ENCODE measurements at places on chromosomes 11 and 22.
A peak's percentile ranks its signal among the peaks of the same experiment; 100 is the strongest.

- DNase-seq = peak; percentile 28
Observed at GRCh38 chr22:41557401-41558240, 3.2 kb upstream of the CSDC2 start.

GRCh38 chr11:85732965-85733364, 47.0 kb upstream of the CCDC89 start:
- DNase-seq = no peak

DNA sequence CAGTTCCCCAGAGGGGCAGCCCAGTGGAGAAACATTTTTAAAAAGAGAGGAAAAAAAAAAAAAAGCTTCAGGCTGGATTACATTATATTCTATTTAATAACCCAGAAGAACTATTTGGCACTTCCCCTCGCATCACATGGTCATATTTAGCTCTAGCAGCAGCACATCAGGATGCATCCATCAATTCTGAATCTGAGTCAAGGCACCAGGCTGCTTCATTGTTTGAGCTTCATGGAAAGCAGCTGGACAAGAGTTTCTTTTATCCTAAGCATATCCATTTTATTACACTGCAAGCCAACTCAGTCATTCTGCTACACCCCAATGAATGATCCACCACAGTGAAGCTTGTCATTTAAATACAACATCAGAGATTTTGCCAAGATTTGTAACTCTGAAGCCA, 10.0 kb downstream of the SPTY2D1 start:
- no peak for DNase-seq

DNA sequence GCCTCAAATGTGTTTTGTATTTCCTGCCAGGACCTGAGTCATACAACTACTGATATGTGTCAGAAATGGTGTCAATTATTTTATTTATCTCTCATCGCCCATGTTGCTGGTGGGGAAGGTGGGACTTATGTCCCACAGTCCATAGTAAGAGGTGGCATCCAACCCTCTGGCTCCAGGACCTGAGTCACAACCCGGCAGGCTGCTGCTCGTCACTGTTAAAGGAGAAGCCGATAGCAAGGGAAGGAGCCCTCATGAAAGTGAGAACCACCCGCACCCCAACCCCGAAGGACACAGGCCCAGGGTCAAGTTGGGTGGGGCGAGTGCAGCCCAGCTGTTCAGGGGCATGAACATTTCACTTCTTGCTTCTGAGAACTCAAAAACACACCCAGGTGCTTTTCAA, 33.1 kb upstream of the TP53I11 start:
- DNase-seq = no peak

DNA sequence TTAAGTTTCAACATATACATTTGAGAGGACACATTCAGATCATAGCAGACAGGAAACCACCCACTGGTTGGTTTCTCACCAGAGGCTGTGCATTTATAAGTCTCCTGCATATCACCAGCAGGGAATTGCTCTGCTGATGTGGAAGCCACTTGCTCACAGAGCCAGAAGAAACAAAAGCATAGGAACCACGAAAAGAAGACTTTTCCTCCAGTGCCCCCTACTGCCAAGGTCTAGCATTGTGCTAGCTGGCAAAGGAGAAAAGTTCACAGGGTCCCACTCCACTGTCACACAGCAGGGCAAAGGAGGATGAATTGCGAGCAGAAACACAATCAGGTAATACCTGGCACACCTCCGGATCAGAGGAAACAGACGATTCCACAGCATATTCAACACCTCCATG, 28.9 kb upstream of the ISX start:
- DNase-seq = peak; percentile 11

DNA sequence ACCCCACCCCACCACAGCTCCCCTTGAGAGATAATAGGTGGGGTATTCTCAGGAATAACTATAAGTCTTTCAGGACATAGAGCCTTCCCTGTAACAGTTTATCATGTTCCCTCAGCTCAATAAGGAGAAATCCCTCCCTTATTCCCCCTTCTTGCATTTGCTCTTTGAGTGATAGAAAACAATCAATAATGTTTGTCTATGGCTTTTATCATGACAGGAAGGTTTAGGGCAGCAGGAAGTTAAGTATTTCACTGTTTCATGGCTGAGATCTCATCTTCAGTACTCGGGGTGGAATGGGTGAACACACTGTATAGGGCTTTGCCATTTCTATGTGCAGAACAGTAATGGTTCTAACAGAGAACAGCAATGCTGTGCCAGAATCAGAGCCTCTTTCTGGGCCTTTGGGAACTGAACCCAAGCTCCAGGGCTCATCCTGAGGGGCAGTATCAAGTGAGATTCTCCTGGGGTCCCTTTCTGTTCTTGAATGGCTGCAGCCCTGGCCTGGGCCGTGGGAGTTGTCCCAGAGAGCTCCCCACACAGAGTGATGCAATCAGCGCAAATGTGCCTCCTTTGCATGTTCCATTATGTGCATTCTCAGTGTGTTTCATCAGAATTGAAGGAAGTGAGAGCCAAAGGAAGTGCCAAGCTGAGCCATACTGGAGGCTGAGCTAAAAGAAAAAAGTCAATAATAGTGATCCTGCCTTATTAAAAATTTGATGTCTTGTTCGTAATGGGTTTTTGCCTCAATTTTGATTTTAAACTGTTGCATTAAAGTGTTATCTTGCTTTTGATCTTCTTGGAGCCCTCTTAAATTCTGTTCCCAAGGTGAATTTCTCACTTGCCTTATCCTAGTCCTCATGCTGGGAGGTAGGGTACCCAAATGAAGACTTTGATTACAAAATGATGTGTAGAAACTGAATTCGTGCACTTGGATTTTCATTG, 2.9 kb upstream of the CYP2R1 start:
- peak; percentile 75 for DNase-seq

GRCh38 chr22:25745341-25746011, 3.5 kb downstream of the MYO18B start:
- DNase-seq = no peak

DNA sequence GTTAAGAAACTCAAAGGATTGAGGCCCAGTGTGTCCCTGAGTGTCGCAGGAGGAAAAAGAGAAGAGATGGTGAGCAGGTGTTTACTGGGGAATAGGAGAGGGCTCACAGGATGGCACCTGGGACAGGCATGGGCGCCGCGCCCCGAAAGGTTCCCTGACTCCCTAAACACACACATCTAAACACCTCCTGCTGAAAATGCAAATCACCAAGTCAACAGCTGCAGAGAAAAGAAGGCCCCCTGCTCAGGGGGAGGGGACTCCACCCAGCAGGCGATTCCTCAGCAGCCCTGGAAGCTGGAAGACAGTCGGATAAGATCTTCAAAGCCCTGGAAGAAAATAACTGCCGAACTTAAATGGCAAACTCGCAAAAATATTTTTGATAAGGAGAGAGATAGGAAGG, 377.2 kb downstream of the BRD1 start:
- peak; percentile 38 for DNase-seq

DNA sequence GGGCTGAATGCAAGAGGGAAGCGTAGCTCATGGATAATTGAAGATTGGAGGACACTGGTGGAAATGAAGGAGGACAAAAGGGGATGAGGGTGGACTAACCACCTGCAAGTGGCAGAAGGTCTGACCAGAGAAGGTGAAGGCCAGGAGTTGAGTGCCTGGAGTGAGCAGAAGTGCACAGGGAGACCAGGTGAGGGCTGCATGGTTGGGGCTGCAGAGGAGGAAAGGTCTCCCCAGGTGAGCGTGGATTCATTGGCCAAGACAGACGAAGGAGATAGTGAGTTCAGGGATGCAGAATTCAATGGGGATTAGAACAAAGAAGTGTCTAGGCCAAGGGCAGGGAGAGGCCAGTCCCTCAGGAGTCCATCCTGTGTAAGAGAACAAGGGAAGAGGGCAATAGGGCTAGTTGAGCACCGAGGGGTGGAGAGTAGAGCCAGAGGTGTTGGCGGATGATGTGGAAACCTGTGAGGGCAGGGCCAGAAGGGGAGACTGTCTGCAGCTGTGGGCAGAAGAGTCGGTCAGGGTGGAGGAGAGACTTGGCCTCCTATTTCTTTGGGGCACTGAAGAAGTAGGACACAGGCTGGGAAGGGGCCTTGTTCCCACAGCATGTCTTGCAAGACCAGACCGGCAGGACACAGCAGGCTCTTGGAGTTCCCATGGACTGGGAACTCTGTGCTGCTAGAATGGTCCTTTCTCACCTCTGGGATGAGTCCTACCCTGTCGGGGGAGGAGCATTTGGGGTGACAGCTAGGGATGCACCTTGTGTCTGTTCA, 6.7 kb downstream of the TRIM29 start:
- no peak for DNase-seq

DNA sequence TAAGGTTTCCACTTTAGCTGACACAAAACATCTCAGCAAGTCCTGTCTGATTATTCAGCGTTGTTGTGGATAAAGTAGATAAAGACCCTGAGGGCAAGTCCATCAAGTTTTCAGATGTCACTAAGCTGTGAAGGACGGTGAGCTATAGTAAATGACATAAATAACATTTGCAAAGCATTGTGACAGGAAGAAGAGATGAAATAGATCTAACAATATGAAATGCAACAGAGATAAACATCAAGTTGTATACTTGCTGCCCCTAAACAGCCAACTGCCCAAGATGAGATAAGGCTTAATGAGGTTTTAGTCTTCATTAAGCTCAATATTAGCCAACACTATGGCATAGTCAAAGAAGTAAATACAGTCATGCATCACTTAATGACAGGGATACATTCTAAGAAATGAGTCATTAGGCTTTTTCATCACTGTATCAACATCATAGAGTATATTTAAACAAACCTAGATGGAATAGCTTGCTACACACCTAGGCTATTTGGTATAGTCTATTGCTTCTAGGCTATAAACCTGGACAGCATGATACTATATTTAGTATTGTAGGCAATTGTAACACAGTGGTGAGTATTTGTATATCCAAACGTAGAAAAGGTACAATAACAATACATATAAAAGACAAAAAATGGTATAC, 625.1 kb upstream of the ANO5 start:
- DNase-seq = no peak

GRCh38 chr22:33591946-33592345, 328.3 kb downstream of the LARGE1 start:
- DNase-seq = no peak

GRCh38 chr11:105137286-105137685, 2.3 kb downstream of the CARD18 start:
- no peak for DNase-seq

DNA sequence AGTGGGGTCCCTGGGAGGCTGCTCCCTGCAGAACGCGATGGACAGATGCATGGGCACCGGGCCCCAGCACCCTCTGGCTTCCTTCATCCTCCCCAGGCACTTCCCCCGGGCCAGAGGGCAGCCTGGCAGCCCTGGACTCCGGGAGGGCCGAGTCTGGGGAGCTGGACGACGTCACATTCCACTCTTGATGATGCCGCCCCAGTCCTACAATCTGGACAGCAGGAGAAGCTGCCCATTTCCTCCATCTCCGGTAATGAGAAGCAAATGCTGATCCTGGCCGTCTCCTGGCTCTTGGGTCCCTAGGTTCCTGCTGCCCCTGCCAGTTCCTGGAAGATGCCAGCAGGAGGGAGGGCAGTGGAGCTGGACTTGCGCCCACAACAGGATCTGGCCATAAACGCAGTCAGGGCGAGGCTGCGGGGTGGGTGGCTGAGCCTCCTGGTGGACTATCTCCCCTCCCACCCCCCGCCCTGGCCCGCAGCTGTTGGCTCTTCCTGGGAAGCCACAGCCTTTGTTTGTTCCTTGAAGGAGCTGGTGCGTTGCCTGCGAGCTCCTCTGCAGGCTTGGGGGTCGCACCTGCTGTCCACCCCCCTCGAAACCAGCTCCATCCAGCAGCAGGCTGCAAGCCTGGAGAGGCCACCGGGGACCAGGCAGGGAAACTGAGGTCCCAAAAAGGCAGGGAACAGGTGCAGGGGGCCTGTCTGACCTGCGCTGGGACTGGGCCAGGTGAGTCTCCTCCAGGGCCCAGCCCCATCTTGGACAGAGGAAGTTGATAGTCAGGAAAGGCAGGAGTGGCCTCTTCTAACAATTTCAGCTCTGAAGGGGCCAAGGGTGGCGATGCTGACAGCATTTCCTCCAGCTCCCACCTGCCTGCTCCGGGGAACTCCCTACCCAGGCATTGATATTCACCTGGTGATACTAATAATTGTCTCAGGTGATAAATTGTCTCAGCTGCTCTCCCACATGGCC, 17.9 kb upstream of the MUC6 start:
- DNase-seq = no peak

DNA sequence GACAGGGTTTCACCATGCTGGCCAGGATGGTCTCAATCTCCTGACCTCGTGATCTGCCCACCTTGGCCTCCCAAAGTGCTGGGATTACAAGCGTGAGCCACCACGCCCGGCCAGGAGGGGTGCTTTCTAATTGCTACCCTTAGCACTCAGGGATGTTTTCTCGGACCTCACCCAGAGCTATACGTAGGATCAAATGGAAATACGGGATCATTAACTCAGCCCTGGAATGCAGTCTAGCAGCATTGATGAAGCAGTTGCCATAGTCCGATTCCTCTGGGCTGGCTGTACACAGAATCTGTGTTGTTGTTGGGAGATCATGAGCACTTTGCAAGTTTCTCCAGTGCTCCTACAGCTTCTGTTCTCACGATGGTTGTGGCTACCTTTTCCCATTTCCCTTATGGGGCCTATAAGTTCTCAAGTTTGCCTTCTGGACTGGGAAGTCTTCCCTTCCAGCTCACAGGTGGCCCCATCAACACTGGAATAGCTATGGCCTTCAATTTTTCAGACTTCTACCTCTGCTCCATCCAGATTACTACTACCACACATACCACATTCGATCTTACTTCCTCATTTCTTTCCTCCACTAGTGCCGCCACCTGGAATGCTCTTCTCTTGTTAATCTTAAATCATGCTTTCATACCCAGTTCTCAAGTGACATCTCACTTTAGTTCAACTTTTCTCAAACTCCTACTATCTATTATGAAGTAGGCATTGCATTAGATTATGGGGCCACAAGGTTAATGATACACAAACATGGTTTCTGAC, 16.1 kb upstream of the PCF11 start:
- DNase-seq = peak; percentile 67

DNA sequence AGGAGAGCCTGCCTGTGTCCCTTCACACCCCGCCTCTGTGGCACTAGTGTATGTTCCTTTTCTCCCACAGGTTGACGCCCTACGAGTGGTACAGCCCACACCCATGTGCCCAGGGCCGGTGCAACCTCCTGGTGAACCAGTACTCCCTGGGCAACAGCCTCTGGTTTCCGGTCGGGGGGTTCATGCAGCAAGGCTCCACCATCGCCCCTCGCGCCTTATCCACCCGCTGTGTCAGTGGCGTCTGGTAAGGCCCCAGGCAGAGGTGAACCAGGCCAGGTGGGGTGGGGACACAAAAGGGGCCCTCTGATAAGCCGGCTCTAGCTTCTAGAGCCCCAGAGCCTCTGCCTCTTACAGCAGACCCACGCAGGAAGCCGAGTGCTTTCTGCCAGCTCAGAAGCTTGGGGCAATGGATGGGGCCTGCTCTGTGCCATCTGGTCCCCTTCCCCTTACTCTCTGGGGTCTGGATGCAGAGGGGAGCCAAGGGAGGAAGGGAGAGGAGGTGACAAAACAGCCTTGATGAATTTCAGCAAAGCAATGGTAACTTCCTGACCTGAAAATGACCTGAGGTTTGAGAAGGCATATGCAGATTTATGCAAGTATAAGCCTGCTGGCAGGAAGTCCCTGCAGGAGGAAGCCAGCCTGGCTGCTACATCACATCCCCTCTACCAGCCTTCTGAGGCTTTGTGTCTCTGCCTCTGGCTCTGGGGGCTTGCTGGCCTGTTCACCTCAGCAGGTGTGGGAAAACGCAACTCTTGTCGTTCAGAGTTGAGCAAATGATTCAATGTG, 67.0 kb upstream of the TBCEL start:
- DNase-seq = no peak

- DNase-seq = no peak
Observed at GRCh38 chr11:131099013-131099412, 182.7 kb upstream of the SNX19 start.

Measured in Kasumi-1 (cell line).